ENCODE measurements at places on chromosomes 7 and 10. TPM values are rescaled to one million over a fixed set of nuclear protein-coding genes. Genes with fewer than 3 reads are reported as not detected.

- H3K4me3 ChIP-seq = no peak overlapping the region
- H3K27ac ChIP-seq = no peak overlapping the region
- no peaks in the 10 kb centered on the region for H3K27me3 ChIP-seq
- H3K4me1 ChIP-seq = no peaks in the 10 kb centered on the region
Observed at GRCh38 chr10:26970667-26971066, 109.9 kb upstream of the ABI1 start.

DNA sequence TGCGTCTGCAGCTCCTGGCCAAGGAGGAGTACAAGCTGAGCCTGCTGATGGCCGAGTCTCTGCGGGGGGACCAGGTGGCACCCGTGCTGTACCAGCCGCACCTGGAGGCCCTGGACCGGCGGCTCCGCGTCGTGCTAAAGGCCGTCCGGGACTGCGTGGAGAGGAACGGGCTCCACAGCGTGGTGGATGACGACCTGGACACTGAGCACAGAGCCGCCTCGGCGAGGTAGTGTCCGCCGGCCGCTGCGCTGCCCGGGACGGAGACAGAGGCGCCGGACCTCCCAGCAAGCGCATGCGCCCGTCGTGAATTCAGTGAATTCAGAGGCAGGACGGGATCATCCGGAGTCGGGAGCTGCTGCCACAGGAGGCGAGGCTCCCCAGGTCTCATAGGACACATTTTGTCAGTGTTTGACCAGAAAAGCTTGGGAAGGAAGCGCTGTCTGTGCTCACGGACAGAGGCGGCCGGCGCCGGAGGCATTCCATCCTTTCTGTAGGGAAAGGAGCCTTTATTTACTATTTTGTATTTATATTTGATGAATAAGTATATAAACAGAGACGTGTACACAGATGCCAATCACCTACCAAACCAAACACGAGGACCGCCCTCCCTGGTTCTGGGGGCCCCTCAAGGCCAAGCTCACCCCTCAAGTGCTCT, 30.1 kb upstream of the FOXL3 start:
- H3K4me1 ChIP-seq = no peaks in the 10 kb centered on the region
- no peak overlapping the region for H3K4me3 ChIP-seq
- no peak overlapping the region for H3K27ac ChIP-seq

- no peak overlapping the region for H3K4me3 ChIP-seq
- H3K4me1 ChIP-seq = peaks cover 14% of the 10 kb centered on the region
- H3K27ac ChIP-seq = peak overlapping the region; percentile 37
- no peaks in the 10 kb centered on the region for H3K27me3 ChIP-seq
Observed at GRCh38 chr7:102061981-102062390, 224.7 kb upstream of the SH2B2 start.

GRCh38 chr7:136353287-136353686, 376.1 kb upstream of the MTPN start:
- H3K27me3 ChIP-seq = no peaks in the 10 kb centered on the region
- H3K27ac ChIP-seq = no peak overlapping the region
- DNase-seq = no peak
- no peaks in the 10 kb centered on the region for H3K4me1 ChIP-seq
- H3K36me3 ChIP-seq = no peaks in the 10 kb centered on the region

DNA sequence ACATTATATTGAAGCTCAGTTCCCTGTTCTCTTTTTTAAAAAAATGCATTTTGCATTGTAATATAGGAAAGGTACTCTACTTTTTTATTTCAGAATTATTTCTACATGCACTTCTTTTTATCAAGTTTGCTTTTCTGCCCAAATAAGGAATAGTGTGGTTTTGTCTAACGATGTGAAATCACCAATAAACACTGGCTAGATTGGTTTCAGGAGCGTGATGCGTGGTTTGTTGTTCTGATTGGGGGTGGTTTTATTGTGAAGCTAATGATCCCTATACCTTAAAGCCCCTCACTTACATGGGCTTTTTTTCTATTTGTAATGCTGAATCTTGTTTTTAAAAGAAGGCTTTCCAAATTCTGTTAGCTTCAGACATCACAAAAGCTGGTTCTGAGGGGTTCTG, 17.6 kb downstream of the ENTPD7 start:
- peaks cover 6% of the 10 kb centered on the region for H3K4me1 ChIP-seq
- H3K27ac ChIP-seq = no peak overlapping the region
- no peaks in the 10 kb centered on the region for H3K27me3 ChIP-seq

DNA sequence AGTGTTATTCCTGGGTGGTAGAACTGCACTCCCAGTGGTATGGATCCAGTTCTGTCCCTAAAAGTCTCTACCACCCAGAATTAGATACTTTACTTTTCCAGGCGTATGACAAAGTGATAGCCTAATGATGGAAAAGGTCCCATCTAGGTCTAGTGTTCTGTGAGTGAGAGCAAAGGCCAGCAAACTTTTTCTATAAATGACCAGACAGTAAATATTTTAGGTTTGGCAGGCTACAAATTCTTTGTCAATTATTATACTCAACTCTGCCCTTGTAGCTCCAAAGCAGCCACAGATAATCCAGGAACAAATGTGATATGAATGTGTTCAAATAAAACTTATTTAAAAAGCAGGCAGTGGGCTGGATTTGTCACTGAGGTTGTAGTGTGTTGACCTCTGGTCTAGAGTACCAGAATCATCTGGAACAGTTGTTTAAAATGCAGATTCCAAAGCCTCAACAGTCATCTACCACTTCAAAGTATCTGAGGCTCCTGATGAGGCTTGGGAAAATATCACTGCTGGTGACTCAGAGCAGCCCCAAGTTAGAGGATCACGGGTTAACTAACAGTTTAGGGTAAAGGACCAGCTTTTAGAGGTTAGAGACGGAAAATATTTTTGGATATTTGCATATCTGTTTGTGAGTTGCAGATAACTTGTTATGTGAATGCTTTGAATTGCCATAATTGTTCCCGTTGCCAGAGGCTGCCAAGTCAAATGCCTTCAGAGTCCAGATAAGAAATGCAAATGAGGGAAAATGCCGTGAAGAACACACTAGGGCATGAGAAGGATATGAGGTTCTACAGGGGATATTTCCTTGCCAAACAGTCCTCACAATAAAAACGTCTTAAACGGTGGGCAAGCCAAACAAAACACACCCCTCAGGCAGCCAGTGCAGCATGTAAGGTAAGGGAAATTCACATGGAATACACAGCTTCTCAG, 19.4 kb downstream of the NRAP start:
- no peaks in the 10 kb centered on the region for H3K27me3 ChIP-seq
- no peaks in the 10 kb centered on the region for H3K36me3 ChIP-seq
- DNase-seq = peak; percentile 16
- no peak overlapping the region for H3K4me3 ChIP-seq

GRCh38 chr7:39383136-39383535, 183.1 kb upstream of the YAE1 start:
- no peaks in the 10 kb centered on the region for H3K27me3 ChIP-seq
- no peak overlapping the region for H3K4me3 ChIP-seq
- no peaks in the 10 kb centered on the region for H3K4me1 ChIP-seq
- DNase-seq = no peak
- no peak overlapping the region for H3K27ac ChIP-seq

DNA sequence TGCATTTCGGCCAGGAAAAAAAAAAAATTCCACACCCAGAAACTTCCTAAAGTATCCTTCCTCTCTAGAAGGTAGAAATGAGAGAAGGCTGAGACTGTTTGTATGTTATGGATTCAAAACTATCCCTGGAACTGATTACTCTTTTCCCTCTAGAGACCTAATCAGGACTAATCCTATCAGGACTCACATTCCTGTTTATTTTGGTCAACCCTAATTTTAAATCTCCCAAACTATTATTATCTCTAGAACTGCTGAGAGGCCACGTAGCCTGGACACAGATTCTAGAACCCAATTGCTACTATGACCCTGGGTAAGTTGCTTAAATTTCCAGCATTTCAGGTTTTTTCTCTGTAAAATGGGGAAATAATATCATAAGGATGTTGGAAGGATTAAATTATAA, 346.8 kb upstream of the MEOX2 start:
- H3K4me3 ChIP-seq = no peak overlapping the region
- H3K36me3 ChIP-seq = no peaks in the 10 kb centered on the region
- no peak overlapping the region for H3K27ac ChIP-seq
- DNase-seq = no peak

DNA sequence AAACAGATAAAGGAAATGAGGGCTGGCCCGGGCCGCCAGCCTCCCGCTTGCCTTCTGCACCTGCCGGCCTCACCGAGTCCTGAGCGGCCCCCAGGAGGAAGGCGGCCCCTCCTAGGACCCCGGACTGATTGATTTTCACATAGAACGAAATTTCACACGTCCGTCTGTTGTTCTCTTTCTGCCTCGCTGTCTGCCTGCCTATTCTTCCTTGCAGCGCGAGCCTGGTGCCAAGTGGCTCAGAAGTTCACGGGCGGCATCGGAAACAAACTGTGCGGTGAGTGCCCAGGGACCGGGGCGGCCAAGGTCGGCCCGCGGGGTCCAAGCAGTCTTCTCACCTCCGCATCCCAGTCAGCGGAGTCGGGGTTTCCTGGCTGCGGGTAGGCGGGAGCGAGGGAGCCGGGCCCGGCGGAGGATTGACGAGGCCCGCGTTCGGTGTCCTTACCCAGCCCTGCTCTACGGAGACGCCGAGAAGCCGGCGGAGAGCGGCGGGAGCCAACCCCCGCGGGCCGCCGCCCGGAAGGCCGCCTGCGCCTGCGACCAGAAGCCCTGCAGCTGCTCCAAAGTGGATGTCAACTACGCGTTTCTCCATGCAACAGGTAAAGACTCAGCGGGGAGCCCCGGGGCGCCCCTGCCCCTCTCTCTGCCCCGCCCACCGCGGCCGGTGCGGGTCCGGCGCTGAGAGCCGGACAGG, 967 bp downstream of the GAD2 start:
- DNase-seq = peak; percentile 6
- H3K27ac ChIP-seq = no peak overlapping the region
- peaks cover 25% of the 10 kb centered on the region for H3K4me1 ChIP-seq
- no peak overlapping the region for H3K4me3 ChIP-seq
- H3K36me3 ChIP-seq = no peaks in the 10 kb centered on the region
- peaks cover 100% of the 10 kb centered on the region for H3K27me3 ChIP-seq

- no peak overlapping the region for H3K4me3 ChIP-seq
- no peak for DNase-seq
- H3K27me3 ChIP-seq = no peaks in the 10 kb centered on the region
- H3K36me3 ChIP-seq = no peaks in the 10 kb centered on the region
Observed at GRCh38 chr7:13879994-13880686, 109.3 kb downstream of the ETV1 start.

- no peak overlapping the region for H3K4me3 ChIP-seq
- H3K4me1 ChIP-seq = no peaks in the 10 kb centered on the region
- no peaks in the 10 kb centered on the region for H3K27me3 ChIP-seq
- no peak overlapping the region for H3K27ac ChIP-seq
- H3K36me3 ChIP-seq = no peaks in the 10 kb centered on the region
- DNase-seq = no peak
Observed at GRCh38 chr7:145698526-145699262, 417.9 kb upstream of the CNTNAP2 start.

DNA sequence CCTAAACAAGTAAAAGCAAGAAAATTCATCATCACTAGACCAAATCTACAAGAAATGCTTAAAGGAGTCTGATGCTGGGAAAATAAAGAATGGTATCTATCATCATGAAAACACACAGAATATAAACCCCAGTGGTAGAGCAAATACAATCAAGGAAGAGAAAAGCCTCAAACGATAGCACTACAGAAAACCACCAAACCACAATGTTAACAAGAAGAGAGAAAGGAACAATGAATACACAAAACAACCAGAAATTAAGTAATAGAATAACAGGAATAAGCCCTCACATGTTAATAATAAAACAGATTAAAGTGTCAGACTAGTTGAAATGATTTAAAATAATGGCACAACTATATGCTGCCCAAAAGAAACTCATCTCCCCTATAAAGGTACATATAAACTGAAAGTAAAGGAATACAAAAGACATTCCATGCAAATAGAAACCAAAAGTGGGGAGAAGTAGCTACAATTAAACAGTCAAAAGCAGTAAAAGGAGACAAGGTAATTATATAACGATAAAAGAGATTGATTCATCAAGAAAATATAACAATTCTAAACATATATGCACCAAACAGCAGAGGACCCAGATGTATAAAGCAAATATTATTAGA, 77.3 kb downstream of the JMJD1C start:
- no peak for DNase-seq
- no peaks in the 10 kb centered on the region for H3K4me1 ChIP-seq
- H3K4me3 ChIP-seq = no peak overlapping the region
- no peak overlapping the region for H3K27ac ChIP-seq

DNA sequence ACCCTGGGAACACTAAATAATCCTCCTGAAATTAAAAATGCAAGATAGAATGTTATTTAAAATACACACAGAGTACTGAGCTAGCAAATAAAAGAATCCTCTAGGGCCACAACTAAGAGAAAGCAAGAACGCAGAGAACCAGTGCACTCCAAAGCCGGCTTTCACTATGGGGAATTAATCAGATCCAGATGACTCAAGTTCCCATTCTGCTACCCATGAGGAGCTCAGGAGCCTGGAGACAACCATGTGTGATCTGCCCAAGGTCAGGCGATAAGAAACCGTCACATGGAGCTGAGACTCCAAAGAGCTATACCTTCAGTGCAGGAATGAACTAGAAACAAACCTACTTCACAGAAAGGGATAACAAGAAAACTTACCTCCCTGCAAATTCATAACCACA, 19.5 kb upstream of the CYREN start:
- no peak overlapping the region for H3K4me3 ChIP-seq
- H3K36me3 ChIP-seq = no peaks in the 10 kb centered on the region
- no peak for DNase-seq
- H3K27ac ChIP-seq = no peak overlapping the region

GRCh38 chr10:22110761-22111160, 107.1 kb downstream of the EBLN1 start:
- no peak overlapping the region for H3K4me3 ChIP-seq
- no peaks in the 10 kb centered on the region for H3K27me3 ChIP-seq
- no peak for DNase-seq
- H3K36me3 ChIP-seq = no peaks in the 10 kb centered on the region
- H3K27ac ChIP-seq = no peak overlapping the region

DNA sequence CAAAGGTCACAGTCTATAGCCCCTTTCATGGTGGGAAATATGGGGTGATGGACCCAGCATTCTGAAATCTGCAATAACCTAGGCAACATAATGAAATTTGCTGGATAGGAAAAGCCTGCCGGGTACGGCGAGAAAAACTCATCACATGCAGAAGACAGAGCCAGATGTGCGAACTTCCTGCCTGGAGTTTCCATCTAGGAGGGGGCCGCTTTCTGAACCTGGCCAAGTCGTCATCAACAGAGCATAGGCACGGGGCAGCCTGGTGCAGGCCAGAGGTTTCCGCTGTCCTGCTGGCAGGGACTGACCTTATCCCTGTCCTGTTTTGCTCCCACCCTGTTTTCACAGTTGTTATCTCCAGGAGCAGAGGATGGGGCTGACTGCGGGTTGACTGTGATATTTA, 27.4 kb downstream of the CCDC3 start:
- H3K4me1 ChIP-seq = no peaks in the 10 kb centered on the region
- no peak overlapping the region for H3K27ac ChIP-seq
- no peak overlapping the region for H3K4me3 ChIP-seq
- H3K27me3 ChIP-seq = no peaks in the 10 kb centered on the region
- H3K36me3 ChIP-seq = no peaks in the 10 kb centered on the region

PNLIP gene
- total RNA-seq = 0.13 TPM

THSD7A gene
- 6.9 TPM for total RNA-seq

LAMTOR4 gene
- total RNA-seq = 90.5 TPM

CPEB3 gene
- 4.9 TPM for total RNA-seq

DBF4 gene
- total RNA-seq = 21.1 TPM
